ENCODE measurements at places on chromosomes 12 and 14.

GRCh38 chr12:100043631-100044030 lies 58.9 kb upstream of the ANKS1B start:
- DNase-seq = no peak

DNA sequence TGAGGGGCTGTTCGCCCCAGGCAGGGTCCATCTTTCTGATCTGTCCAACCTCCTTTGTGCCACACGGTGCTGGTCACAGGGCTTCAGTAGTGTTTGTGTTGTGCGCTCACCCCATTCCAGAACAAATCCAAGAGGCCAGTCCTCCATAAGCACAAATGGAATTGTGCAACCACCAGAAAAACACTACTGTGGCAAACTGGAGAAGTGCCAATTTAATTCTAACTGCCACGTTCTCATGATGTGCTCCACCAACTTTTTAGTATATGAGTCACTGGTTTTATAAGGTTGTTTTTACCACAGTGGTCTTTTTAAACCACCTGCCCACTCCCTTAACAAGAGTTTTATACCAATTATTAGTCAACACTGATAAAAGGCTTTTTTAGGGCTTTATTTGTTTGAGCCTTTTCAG lies 380.2 kb downstream of the NAV3 start:
- DNase-seq = no peak

GRCh38 chr14:50397390-50398188 lies 908 bp upstream of the CDKL1 start:
- no peak for DNase-seq

GRCh38 chr12:52300796-52301691 lies 9.7 kb upstream of the KRT81 start:
- no peak for DNase-seq

GRCh38 chr12:111642681-111643426 lies 42.9 kb downstream of the BRAP start:
- DNase-seq = no peak

GRCh38 chr14:90299408-90299807 lies 32.3 kb downstream of the NRDE2 start:
- no peak for DNase-seq

- DNase-seq = no peak
Observed at GRCh38 chr12:106309671-106310505, 7.4 kb downstream of the TCP11L2 start.

- no peak for DNase-seq
Observed at GRCh38 chr12:52469853-52470252, 3.8 kb downstream of the KRT6C start.

- DNase-seq = no peak
Observed at GRCh38 chr14:38205949-38206665, 1.6 kb upstream of the SSTR1 start.

DNA sequence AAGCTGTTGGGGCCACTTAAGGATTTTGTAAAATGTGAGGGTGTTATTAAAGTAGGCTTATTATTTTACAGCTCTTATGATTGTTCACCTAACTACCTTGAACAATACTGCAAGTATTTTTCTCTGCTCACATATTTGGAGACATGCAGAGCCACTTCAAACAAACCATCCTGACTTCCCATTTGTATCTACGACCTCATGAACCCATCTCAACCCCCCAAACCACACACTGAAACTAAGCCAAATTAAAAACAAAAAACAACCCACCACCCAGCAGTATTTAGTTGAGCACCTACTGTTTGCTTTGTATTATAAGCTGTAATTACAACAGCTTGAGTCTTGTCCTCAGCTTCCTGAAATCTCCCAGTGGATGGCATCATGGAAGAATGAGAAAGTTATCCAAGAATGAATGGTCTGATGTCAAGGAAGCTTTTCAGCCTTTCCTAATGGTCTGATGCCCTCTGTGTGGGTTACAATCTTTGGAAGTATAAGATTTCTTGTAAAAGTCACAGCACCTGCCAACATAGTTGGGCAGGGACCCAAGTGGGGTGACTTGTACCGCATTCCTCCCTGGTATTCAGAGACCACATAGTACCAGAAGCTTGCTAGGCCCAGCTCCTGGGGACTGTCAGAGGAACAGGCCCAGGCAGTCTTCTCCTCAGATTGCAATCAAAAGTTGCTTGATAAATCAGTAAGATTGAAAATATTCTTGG lies 416.6 kb downstream of the ZFP36L1 start:
- no peak for DNase-seq

DNA sequence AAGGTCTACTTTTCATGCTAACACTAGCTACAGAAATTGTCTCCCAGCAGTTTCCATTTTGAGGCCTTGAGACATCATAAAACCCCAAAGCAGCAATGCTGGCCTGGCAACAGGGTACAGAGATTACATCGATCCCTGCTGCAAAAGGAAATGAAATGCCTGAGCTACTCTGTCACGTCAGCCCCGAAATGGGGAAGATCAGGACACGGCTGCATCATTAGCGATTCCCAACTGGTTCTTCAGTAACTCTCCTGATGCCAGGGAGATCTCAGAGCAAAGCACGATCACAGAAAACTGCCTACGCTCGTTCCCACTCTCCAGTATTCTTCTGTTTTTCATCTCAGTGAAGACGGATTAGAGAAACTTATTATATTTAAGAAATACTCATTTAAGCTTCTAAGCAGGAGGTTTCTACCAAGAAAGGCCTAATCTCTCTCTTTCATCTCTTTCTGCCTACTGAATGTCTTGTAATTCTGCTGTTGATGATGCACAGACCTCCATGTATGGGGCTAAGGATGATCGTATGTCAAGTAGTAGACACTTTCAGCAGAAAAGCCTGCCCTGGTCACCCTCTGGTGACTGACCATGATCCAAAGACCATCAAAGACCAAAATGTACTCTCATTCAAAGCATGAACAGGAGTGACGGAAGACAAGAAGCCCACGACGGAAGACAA lies 168.5 kb downstream of the RIMBP2 start:
- no peak for DNase-seq
